ENCODE measurements at places on chromosomes 13 and 19.

GRCh38 chr19:55452749-55453346, 8.6 kb downstream of the ISOC2 start:
- DNase-seq, result peak; percentile 70

- DNase-seq, result no peak
Measured at GRCh38 chr19:32680986-32681385, 5.3 kb downstream of the RGS9BP start.

- DNase-seq, result peak; percentile 61
Measured at GRCh38 chr19:2032296-2032941, 16.9 kb upstream of the BTBD2 start.

GRCh38 chr19:27770095-27770494, 1442.9 kb downstream of the UQCRFS1 start:
- DNase-seq, result no peak

DNA sequence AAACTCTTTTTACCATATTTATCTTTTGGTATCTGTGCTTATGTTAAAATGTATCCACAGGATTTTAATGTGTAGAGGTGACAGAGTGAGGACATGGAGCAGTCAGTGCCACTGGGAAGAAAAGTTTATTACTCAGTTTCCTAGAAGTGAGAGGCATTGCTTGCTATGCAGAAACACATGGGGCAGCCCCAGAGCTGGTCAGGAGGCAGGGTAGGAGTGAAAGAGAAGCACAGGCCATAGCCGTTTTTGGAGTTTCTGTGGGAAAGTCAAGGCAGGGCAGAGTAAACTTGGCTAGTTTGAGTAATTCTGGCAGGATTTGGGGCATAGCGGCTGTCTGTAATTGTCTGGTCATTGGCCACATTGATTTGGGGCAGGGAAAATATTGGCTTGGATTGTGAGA, 370.9 kb downstream of the FGF9 start:
- no peak for DNase-seq

- DNase-seq, result no peak
Measured at GRCh38 chr13:50085063-50085462, 69.8 kb downstream of the KCNRG start.

DNA sequence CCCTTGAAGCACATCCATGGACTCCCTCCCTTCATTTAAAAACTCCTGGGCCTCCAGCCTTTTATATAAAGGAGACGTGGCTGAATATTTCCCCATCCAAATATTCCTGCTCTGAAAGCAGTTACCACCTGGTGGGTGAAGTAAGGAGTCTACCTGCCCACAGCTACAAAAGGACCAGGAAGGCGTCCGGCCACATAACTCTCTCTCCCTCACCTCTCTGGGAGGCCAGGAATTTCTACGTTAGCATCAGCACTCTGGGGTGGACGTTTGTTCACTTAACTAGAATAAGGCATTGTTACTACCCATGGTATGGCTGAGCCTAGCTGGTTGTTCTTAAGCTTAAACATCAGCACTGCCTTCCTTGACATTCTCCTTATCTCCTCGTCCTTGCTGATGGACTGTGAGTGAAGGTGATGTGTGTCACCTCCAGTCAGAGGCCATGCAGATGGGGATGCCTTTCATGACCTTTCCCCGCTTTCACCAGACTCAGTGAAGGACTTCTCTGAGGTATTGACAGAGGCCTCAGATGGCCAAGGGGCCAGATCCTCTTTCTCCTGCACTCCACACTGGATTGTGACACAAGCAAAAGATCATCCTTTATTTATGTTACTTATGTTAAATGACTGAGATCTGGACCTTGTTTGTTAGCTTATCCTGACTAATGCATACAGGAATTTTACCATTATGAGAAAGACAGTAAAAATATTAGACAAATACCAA, 22.2 kb upstream of the KPNA3 start:
- no peak for DNase-seq

DNA sequence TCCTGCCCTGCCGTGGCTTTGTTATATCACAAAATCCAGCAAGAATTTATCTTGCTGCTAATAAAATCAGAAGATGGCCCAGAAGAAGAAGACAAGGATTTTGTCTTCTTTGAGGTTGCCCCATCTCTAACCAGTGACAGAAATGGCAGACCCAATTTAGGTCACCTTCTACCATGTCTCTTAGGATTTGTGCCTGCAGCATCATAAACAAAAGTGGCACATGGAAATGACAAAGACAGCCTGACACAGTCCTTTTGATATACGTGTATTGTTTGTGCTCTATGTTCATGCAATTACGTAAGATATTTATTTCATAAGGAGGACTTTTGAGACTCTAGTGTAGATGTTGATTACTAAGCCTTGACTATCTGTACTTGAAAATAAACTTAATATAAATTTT, 135.9 kb upstream of the TMTC4 start:
- DNase-seq, result no peak

DNA sequence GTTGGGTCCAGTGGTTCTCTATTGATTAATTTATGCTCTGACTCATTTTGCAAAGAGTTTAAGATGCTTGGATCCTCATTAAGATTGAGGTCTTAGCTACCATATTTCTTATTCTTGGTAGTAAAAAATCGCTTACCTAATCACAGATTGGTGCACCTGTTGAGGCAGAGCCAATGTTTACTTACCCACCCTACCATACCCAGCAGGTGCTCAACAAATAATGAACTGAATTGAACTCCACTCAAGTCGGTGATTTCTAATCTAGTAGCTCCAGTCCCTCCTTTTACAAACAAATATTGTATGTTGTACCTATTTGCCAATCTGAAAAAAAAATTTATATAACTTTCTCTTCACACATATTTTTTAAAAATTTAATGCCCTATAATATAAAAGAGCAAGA, 361.0 kb downstream of the FGF14 start:
- peak; percentile 63 for DNase-seq

- DNase-seq, result no peak
Measured at GRCh38 chr13:20796791-20797508, 23.2 kb upstream of the EEF1AKMT1 start.

DNA sequence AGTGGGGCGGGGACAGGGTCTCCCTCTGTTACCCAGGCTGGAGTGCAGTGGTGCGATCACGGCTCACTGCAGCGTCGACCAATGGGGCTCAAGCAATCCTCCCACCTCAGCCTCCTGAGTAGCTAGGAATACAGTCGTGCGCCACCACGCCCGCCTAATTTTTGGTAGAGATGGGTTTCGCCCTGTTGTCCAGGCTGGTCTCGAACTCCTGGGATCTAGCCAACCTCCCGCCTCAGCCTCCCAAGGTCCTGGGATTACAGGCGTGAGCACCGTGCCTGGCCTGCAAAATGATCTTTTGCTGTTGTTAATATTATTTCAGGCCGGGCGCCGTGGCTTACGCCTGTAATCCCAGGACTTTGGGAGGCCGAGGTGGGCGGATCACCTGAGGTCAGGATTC, 621 bp upstream of the TGDS start:
- no peak for DNase-seq

DNA sequence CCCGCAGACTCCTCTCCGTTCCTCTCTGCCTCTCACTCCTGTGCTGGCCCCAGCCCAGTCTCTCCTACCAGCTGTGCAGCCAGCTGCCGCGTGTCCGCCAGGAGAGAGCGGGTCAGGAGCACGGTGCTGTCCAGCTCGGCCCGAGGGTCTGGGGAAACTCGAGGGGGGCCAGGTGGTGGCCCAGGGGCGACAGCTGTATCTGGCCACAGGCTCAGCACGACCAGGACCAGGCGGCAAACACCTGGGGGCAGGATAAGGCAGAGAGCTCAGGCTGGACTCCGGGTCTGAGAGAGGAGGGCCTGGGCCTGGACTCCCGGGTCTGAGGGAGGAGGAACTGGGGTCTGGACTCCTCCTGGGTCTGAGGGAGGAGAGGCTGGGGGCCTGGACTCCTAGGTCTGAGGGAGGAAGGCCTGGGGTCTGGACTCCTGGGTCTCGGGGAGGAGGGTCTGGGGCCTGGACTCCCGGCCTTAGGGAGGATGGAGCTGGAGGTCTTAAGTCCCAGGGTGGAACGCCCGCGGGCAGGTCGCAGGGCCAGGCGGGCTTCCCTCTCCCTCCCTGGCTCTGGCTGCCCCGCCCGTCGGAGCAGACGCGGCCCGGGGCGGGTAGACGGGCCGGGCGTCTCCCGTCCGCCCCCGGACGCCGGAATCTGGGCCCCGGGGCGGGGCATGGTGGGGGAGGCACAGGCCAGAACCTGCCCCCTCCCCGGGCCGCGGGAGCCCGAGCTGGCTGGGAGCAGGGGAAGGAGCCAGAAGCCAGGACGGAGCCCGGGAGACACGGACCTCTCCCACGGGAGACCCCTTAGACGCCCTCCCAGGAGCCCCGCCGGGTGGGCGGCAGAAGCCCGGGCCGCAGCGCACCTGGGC, 1.3 kb downstream of the IL11 start:
- no peak for DNase-seq

DNA sequence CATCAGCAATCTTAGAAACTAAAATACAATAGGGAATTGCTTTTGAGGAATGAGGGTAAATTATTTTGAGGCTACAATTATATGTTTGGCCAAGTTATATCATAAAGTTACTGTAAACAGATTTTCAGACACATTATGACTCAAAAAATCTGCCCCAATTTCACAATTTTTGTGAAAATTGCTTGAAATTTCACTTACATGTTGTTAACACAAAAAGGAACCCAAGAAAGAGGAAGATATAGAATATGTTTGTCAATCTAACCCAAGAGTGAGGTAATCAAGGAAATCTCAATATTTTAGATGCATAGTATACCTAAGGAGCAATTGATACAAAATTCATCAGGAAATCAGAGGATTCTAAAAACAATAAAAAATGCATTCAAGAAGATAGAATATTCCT, 73.9 kb upstream of the FNDC3A start:
- DNase-seq, result no peak

DNA sequence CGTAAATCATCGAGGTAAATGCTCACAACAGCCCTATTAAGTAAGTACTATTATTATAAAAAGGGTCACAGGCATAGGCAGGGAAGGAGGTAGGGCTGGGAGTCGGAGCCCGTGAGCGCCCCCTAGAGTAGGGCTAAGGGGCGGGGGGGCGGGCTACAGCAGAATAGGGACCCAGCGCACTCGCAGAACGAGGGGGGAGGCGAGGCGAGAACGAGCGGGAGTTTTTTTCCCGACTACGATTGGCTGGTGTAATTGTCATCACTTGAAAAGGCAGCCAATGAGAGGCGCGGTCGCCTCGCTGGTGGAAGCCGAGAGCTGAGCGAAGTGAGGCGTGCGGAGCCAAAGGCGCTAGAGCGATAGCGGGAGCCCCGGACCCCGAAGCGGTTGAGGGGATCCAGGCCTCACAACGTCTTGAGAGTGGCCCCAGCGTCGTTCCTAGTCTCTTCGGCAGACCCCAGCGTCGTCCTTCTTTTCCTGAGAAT, 24.2 kb downstream of the KEAP1 start:
- DNase-seq, result peak; percentile 95

DNA sequence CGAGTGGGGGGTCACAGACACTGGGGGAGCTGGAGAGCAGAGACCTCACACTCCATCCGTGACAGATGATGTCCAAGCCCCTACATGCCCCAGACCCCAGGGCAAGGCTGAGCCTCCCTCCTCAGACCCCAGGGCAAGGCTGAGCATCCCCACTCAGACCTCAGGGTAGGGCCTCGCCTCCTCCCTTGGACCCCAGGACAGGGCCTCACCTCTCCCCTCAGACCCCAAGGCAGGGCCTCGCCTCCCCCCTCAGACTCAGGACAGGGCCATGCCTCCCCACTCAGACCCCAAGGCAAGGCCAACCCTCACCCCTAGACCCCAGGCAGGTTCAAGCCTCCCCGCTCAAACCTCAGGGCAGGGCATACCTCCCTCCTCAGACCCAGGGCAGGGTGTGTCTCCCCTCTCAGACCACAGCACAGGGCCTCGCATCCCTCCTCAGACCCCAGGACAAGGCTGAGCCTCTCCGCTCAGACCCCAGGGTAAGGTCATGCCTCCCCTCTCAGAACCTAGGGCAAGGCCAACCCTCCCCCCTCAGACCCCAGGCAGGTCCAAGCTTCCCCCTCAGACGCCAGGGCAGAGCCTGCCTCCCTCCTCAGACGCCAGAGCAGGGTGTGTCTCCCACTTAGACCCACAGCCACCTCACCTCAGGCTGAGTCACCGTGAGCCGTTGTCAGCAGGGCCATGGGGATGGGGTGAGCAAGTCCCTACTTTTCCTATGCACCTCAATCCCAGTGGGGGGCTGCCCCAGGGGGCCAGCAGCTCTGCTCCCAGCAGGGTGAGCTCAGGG, 1.7 kb upstream of the S1PR4 start:
- DNase-seq, result no peak

GRCh38 chr19:5913739-5914357, at the start of gene CAPS:
TSS of gene CAPS (plus strand) at chr19:5914254. CDS start at chr19:5914407, 153 bp downstream.
- no peak for DNase-seq

DNA sequence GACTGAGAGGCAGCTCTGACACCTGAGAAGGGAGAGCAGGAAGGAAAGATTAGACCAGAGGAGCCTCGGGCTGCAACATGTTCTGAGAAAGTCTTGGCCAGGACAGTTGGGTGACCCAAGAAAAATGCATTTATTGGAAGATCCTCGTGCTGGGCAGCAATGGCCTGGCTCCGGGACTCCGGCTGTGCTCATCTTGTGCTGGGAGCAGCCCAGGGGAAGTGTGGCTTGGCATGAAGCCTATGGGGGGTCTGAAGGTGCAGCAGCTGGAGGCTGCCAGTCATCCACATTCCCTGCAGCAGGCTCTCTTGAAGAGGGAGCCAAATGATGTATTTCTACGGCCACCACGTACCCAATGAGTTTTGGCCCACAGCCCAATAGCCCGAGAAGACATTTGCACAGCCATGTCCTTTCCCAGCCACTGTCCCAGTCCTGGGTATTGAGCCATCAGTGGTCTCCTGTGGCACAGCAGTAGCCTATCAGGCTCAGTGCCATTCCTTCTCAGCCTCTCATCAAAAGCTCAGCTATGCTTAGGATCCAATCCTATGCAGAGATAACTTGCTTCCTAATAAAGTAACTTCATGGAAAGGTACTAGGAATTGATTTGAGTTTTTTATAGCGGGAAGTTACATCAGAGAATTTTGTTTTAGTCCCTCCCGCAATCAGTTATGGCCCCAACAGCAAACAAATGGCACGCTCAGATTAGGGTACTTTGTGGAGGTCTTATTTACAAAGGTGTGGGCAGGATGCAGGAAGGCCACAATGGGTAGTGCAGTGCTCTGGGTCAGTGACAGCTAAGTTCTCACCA, 76.0 kb upstream of the MEDAG start:
- no peak for DNase-seq

DNA sequence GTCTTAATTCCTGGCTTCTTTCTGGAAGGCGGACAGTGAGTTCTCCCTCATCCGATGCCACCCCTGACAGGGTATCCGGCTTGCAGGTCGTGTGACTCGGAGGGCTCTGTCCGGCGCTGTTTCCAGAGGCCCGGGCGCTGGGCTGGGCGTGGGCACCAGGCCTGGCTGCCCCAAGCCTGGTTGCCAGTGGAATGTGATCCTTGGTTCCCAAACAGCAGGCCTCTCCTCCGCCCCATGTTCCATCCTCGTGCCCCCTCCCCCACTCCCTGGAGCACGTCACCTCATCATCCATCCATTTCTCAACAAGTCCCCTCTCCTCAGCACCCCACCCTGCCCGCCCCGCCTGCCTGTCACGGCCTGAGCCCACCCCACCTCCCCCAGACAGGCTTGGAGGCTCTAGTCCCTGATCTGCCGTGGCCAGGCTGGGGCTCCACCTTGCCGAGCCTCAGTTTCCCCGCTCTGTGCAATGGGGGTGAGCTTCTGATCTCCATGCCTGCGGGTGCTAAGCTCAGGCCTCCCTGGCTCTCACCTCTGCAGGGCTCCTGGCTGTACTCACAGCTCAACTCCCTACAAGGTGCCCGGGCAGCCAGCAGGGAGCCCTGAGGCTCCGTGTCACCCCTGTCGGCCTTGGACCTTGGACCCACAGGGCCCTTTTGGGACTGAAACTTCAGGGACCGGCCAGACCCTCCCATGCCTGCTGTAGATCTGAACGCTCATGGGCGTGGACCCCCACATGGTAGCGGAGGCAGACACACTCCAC, 2.3 kb downstream of the TBXA2R start:
- DNase-seq, result no peak
